D721Med (cell line): ENCODE measurements at places on chromosomes 7 and 10.

GRCh38 chr10:104527013-104527412 lies 114.1 kb upstream of the SORCS3 start:
- no peak for DNase-seq

- DNase-seq: no peak
Observed at GRCh38 chr7:127437241-127437640, 44.7 kb upstream of the ZNF800 start.

DNA sequence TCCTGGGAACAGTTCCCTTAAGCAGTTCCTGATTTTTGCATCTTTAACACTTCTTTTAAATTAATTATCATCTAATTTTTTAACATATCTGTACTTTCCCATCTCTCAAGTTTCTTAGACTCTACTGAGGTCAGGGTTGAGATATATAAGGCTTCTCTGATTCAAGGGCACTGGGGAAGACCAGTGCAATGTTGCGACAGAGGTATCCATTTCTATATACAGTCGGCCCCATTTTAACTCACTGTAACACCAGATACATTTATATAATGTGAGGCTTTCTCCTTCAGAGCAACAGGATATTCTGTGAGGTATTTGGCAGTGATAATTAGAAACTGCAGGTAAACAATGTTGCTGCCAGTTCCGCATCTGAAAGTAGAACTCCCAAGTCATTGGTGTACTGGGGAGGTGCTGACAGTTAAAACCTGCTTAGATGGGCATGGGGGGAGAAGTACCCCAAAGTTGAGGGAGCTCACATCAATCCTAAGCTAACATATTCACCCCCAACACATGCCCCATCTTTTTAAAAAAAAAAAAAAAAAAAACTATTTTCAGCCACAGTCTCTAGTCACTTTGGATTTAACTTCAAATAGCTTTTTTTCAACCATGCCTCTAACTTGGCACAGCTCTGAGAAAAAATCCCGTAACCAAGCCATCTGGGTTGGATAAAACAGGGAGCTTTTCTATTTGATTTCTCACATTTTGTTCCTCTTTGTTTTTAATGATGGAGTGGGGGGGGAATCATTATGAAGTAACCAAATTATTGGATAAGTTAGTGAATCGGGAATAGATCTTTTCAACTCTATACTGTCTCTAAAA lies 62.9 kb downstream of the REEP3 start:
- no peak for DNase-seq

- no peak for DNase-seq
Observed at GRCh38 chr10:4081685-4082111, 296.7 kb upstream of the KLF6 start.

DNA sequence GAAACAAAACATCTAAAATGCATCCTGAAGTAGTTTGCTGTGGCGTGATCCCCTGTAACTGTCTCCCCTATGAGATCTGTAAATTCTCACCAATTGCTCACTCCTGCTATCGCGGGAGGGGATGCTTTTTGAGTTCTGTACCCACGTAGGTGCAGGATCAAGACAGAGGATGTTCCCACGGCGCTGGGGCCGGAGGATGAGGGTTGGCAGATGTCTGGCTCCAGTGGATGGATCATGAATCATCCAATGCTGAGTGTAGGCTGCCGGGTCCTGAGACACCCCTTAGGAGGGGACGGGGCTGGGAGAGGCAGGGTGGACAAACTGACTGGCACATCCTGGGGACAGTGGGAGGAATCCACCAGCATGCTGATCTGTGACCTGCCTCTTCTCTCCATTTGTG lies 224.4 kb downstream of the USP6NL start:
- DNase-seq: no peak

GRCh38 chr10:81215498-81215897 lies 659.5 kb upstream of the NRG3 start:
- no peak for DNase-seq

DNA sequence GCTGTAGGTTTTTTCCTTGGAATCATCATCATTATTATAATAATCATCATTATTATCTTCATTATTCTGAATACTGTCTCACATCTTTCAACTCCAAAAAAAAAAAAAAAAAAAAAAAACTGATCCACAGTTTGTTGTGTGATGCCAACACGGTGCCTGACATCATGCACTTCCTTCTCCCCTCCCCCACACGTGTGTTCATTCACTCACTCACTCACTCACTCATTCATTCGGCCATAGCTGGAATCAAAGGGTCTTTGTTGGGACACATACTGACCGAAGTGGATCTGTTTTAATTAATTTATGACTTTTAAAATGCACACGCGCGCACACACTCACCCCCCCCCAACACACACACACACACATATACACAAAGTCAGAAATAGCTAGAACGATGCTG lies 177.8 kb downstream of the PIP4K2A start:
- DNase-seq: no peak

- no peak for DNase-seq
Observed at GRCh38 chr10:594584-595270, 94.7 kb downstream of the DIP2C start.

- DNase-seq: no peak
Observed at GRCh38 chr7:36598054-36598674, 126.1 kb downstream of the AOAH start.

DNA sequence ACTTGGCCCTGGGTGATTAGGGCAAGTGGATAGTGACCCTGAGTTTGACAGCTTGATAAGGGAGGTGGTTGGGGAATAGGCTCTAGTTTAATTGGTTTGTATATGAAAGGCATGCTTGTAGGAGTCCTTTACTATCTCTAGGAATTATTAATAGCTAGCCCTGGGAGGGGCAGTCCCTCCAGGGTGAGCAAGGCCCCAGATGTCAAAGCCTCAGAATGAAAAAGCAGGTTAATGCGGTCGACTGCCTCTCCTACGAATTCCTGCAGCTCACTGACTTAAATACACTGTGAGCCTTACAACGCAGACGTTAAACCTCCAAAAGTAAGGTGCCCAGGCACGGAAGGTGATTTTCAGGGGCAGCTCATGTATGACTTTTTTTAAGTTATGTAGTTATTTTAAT lies 5.2 kb upstream of the BTBD16 start:
- no peak for DNase-seq

- no peak for DNase-seq
Observed at GRCh38 chr7:104040666-104041065, 51.2 kb upstream of the RELN start.

DNA sequence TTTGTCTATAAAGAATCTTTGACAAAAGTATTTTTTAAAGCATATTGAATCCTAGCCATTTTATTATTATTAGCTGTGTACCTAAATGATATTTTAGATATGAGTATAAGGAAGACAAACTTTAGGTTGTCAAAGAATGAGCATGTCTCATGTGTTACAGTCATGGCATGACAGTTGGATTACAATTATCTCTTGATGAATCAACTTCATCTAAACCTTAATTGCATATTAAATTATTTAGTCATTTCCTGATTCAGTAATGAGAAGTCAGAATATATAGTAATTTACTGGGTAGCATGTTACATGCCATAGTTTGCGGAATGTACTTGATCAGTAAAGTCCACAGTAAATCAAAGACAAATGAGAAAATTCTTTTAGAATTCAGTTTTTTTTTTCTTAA lies 59.2 kb downstream of the MAPK8 start:
- DNase-seq: no peak

GRCh38 chr10:69228151-69228550 lies 8.0 kb downstream of the HKDC1 start:
- DNase-seq: peak; percentile 63

GRCh38 chr10:43120929-43121314 lies 17.3 kb upstream of the CSGALNACT2 start:
- DNase-seq: no peak

GRCh38 chr7:108515013-108515412 lies 10.9 kb downstream of the PNPLA8 start:
- no peak for DNase-seq

DNA sequence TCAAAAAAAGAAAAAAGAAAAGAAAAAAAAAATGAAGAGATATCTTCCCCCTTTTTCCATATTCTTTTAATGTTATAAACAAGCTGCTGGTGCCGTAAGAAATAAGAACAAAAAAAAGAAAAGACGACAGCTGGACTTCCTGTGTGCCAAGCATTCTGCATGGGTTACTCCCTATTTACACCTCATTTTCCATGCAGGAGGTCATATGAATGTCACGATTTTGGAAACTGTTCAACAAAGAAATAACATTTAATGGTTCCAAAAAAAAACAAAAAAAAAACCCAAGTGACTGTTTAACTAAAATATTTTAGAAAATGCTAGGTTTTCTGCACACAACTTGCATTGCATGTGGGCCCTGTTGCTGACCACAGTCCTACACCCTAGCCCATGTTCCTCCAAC lies 159.3 kb downstream of the TNS3 start:
- DNase-seq: no peak
